ENCODE measurements at places on chromosomes 3 and 15. TPM values are rescaled to one million over a fixed set of nuclear protein-coding genes. Genes with fewer than 3 reads are reported as not detected.

DNA sequence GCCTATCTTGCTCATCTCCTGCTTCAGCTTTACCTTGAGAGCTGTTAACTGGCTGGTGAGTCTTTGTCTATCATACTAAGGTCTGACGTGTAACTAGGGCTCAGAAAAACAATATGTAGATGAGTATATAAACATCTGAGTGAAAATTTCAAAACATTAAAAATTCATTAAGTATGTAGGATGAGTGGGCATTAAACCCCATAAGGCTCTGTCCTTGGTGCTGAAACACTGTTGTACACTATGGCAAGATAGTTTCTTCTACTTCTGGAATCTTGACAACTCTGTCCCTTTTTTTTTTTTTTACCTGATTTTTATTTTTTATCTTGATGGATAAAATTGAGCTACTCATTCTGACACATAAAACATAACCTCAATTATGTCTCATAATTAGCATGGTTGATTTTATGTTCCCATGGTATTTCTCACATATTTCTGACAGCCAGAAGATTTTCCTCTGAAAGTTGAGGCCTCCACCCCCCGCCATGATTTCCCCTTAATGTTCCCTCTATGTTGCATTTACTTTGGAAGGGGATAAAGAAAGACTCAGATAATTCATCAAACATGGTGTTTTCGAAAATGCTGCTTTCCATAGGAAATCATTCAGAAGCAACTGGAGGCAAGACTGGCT is 54.3 kb downstream of the DGKG start:
- DNase-seq: no peak

DNA sequence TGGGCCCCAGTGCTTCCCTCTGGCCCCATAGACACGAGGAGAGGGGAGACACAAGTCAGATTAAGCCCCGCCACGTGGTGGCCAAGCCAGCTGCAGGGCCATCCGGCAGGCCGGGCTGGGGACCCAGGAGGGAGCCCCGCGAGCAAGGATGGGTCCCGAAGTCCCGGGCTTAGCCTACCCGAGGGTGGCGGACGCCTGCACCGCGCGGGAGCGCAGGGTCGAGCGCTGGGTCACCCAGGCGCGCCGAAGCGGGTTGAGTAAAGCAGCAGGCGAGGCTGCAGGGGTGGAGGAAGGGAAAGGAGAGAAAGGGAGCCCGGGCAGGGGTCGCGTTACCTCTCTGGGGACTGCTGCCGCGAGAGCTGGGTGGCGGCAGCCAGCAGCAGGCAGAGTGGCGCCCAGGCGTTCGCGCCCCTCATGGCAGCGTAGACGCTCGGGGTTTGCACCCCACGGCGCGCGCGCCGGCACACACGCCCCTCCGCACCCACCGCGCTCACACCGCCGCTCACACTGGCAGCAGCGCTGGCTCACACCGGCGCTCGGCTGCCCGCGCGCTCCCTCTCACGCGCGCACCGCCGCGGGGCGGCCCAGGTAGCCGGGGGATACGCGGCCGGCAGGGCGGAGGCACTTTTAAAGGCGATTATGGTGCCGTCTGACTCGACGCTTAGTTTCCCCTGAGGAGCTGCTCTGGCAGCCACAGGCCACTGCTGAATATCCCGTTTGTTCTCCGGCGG is at the start of gene PCOLCE2:
Gene PCOLCE2 (minus strand): TSS at position 603 of the 731 bp plus-strand sequence. CDS start 187 bp downstream, at position 416.
- DNase-seq: no peak

DNA sequence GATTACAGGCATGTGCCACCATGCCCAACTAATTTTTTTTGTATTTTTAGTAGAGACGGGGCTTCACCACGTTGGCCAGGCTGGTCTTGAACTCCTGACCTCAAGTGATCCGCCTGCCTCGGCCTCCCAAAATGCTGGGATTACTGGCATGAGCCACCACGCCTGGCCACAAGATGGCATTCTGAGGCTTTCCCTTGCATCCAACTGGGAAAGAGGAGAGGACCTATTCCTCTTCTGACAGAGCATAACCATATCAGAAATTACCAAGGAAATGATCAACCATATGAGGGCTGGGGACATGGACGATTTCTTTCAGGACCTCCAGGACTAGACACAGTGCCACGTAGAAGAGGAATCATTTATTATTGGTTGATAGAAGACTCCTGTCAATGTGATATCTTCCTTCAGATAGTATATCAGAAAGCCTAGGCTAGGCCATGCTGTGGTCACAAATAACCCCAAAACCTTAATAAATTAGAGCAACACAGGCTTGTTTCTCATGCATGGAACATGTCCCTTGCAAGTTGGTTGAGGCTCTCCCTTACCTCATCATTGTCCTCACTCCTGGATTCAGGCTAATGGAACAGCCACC is 372.3 kb upstream of the IL12A start:
- no peak for DNase-seq

GRCh38 chr15:31062911-31063310 is 38.6 kb downstream of the TRPM1 start:
- no peak for DNase-seq

The PLA2G4E gene
- not detected for total RNA-seq
